ENCODE measurements at places on chromosomes 12 and 14.

DNA sequence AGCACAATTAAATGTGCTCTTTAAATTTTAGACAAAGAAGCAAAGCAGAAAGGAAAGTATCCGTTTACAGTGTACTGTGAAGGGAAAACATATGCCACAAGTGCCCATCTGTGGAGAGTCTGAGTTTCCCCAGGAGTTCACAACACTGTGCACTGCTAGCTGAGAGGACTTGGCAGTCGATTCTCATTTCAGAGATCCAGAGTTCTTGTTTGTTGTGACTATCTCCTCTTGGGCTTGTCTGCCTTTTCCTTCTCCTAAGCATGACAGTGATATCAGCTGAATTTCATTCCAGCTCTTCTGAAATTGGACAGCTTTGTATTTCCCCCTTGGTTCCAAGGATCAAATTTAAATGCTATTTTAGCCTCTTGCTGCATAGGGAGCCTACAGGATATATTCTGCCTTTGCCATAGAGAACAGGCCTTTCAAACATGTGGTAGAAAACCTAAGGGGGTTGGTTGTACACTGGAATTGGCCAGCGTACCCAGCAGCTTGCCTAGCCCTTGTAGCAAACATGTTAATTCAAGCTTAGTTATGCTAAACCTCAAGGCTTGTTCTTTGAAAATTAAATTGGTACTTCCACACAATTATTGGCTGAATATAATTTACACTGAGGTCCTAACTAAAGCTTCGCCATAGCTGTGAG is 259.2 kb upstream of the NOVA1 start:
- DNase-seq = no peak

GRCh38 chr12:26631846-26632245 is 201.1 kb downstream of the ITPR2 start:
- peak; percentile 64 for DNase-seq

DNA sequence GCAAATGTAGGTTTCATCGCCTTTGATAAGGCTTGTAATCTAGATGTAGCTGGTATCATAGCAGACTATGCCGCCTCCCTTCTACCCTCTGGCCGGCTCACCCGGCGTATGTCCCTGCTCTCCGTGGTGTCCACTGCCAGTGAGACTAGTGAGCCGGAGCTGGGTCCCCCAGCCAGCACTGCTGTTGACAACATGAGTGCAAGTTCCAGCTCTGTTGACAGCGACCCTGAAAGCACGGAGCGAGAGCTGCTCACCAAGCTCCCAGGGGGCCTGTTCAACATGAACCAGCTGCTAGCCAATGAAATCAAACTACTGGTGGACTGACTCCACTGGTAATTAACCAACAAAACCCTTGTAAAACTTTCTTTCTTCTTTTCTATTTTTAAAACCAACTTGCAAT is 49.0 kb upstream of the A2ML1 start:
- DNase-seq = no peak

GRCh38 chr12:81546811-81547210 is 212.3 kb downstream of the PPFIA2 start:
- no peak for DNase-seq

DNA sequence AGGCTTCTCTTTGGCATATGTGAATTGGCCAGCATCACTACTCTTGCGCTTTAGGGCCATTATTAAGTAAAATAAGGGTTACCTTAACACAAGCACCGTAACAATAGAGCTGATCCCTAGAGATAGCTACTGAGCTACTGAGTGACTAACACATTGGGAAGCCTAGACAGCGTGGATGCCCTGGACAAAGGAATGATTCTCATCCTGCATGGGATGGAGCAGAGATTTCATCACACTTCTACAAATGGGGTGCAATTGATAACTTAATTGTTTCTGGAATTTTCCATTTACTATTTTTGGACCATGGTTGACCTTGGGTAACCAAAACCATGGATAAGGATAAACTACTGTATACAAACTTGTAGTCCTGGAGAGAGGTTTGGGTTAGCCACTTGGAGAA is 57.1 kb downstream of the FBXO34 start:
- DNase-seq = no peak
